Thoracic aorta (tissue), 2 donors: ENCODE measurements at places on chromosomes 13 and 19. TPM values are rescaled to one million over a fixed set of nuclear protein-coding genes. Genes with fewer than 3 reads are reported as not detected.

SLC39A3 gene
- total RNA-seq, result 37.6 TPM

CEACAM8 gene
- not detected for total RNA-seq

- H3K36me3 ChIP-seq, result no peaks in the 10 kb centered on the region
- H3K27ac ChIP-seq, result no peak overlapping the region
- H3K4me1 ChIP-seq, result no peaks in the 10 kb centered on the region
- H3K27me3 ChIP-seq, result no peaks in the 10 kb centered on the region
Measured at GRCh38 chr13:98742961-98743360, 9.5 kb downstream of the SLC15A1 start.

- H3K27me3 ChIP-seq, result no peaks in the 10 kb centered on the region
- no peak for DNase-seq
- no peak overlapping the region for H3K4me3 ChIP-seq
- H3K27ac ChIP-seq, result no peak overlapping the region
- H3K36me3 ChIP-seq, result no peaks in the 10 kb centered on the region
- H3K4me1 ChIP-seq, result no peaks in the 10 kb centered on the region
Measured at GRCh38 chr13:109348519-109349258, 437.7 kb downstream of the IRS2 start.

DNA sequence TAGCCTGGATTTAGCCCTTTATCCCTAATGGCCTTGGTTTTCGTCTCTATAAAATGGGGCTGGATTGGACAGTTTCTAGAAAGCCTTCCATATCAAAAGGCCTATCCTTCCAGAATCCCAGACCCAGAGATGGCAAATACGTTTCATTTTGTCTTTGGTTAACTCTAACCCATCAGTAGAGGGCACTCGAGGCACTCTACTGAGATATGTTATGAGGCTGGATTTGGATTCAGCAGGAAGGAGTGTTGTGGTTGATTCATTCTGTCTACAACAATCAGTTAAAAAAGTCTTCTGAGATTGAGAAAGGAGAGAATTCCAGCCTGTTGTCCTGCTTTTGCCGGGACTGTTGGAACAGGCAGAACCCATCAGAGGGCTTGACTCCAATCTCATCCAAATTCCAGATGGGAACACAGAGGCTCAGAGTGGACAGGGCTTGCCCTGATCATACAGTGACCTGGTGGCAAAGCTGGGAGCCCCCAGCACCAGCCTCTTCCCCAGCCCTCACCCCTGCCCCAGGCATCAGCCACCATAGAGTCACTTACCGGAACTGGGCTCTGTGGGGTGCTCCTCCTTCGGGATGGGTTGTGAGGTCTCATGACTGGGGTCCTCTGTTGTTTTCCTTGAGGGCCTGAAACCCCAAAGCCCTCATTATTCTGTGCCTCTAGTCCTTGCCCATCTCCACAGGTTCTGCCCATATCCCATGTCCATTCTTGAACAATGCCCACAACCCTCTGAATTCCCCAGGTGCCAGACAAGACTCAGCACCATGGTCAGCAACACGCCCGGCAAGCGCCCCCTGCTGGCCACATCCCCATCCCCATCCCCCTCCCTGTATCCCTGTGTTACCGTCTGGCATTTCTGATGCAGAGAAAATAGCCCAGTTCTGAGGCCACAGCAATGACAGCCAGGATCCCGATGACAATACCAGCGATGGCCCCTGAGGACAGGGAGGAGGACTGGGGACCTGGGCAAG is 12.3 kb upstream of the ZNF180 start:
- H3K4me1 ChIP-seq, result no peaks in the 10 kb centered on the region
- no peak for DNase-seq
- no peak overlapping the region for H3K4me3 ChIP-seq
- no peaks in the 10 kb centered on the region for H3K36me3 ChIP-seq
- no peak overlapping the region for H3K27ac ChIP-seq

ZNF772 gene
- 2.7 TPM for total RNA-seq

DNA sequence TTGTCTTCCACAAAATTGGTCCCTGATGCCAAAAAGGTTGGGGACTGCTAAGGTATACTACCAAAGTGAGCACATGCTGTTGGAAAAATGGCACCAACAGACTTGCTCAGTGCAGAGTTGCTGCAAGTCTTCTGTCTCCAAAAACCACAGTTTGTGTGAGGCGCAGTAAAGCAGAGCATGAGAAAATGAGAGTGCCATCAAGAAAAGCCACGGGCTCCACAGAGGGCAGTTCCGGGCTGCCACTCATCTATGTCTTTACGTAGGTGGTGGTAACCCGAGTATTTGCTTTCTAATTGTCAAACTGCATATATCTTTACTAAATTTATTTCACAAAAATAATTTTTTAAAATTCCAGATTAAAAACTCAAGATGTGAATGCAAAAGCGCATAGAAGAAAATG is 123.8 kb downstream of the RNF17 start:
- peaks cover 10% of the 10 kb centered on the region for H3K36me3 ChIP-seq
- H3K27ac ChIP-seq, result no peak overlapping the region
- H3K4me3 ChIP-seq, result no peak overlapping the region
- H3K4me1 ChIP-seq, result no peaks in the 10 kb centered on the region
- DNase-seq, result no peak

GRCh38 chr19:18776288-18776594 is 14.9 kb downstream of the COMP start:
- H3K36me3 ChIP-seq, result no peaks in the 10 kb centered on the region
- no peak for DNase-seq
- H3K4me3 ChIP-seq, result no peak overlapping the region
- no peaks in the 10 kb centered on the region for H3K4me1 ChIP-seq
- no peaks in the 10 kb centered on the region for H3K27me3 ChIP-seq
- no peak overlapping the region for H3K27ac ChIP-seq

ZNF723 gene
- total RNA-seq, result not detected

- no peak for DNase-seq
- H3K27me3 ChIP-seq, result peaks cover under 1% of the 10 kb centered on the region
- no peak overlapping the region for H3K27ac ChIP-seq
- H3K4me3 ChIP-seq, result no peak overlapping the region
Measured at GRCh38 chr19:583968-584239, 5.8 kb upstream of the HCN2 start.

KIR2DL3 gene
- total RNA-seq, result not detected

DNA sequence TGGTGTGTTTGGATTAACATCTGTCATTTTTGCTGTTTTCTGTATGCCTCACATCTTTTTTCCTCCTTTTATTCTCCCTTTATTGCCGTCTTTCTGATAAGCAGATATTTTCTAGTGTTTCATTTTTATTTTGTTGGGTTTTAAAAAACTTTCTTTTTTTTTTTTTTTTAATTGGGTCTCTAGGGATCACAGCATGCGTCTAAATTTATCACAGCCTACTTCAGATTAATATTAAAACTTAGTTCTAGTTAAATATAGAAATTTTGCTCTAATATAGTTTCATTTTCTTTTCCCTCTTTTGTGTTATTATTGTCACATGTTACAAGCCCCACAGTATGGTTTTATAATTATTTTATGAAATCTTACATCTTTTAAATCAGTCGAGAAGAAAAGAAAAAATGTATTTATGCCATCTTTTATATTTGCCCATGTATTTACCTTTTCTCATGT is 52.7 kb downstream of the SIPA1L3 start:
- no peak for DNase-seq
- H3K4me3 ChIP-seq, result no peak overlapping the region
- peaks cover 22% of the 10 kb centered on the region for H3K4me1 ChIP-seq
- no peaks in the 10 kb centered on the region for H3K36me3 ChIP-seq
- no peak overlapping the region for H3K27ac ChIP-seq
- no peaks in the 10 kb centered on the region for H3K27me3 ChIP-seq

DNA sequence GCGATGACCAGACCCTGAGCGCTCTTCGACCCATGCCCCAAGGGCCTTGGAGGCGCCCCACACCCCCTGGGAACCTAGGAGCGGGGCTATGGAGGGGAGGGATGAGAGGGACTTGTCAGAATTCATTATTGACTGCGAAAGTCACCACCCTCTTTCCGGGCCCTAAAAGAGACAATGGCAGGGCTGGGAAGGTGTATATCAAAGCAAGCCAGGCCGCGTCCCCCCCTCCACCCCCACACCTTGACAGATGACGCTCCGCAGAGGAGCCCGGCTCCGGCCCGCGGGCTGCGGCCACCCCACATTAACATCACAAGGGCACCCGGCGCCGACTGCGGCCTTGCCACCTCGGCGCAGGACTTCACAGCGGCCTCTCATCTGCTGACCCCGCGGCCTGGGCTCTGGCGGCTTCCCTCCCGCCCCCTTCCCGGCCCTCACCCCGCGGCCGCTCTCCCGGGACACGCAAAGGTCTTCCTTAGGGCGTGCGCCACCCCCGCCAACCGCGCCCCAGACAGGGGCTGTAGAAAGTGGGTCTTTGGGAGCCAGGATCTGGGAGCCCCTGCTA is 2.4 kb downstream of the CDX2 start:
- peaks cover 4% of the 10 kb centered on the region for H3K4me1 ChIP-seq
- H3K4me3 ChIP-seq, result no peak overlapping the region
- no peaks in the 10 kb centered on the region for H3K36me3 ChIP-seq
- H3K27me3 ChIP-seq, result peaks cover 7% of the 10 kb centered on the region
- no peak for DNase-seq
- H3K27ac ChIP-seq, result no peak overlapping the region

DNA sequence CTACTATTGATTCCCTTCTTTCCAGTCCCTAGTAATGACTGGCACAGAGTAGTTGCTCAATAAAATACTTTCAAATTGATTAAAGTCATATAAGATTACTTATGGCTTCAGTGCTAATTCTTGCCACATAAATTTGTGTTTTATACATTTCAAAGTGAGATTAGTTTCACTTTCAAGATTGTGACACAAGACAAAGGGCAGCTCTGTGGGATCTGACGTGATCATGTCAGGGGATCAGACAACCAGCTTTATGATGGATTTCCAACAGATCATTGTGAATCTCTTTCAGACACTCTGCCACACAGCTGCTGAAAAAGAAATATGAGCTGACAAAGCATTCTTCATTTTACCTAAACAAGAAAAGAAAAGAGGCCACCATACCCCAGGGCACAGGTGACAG is 73.4 kb upstream of the POMP start:
- no peaks in the 10 kb centered on the region for H3K36me3 ChIP-seq
- no peak for DNase-seq
- no peaks in the 10 kb centered on the region for H3K4me1 ChIP-seq

DNA sequence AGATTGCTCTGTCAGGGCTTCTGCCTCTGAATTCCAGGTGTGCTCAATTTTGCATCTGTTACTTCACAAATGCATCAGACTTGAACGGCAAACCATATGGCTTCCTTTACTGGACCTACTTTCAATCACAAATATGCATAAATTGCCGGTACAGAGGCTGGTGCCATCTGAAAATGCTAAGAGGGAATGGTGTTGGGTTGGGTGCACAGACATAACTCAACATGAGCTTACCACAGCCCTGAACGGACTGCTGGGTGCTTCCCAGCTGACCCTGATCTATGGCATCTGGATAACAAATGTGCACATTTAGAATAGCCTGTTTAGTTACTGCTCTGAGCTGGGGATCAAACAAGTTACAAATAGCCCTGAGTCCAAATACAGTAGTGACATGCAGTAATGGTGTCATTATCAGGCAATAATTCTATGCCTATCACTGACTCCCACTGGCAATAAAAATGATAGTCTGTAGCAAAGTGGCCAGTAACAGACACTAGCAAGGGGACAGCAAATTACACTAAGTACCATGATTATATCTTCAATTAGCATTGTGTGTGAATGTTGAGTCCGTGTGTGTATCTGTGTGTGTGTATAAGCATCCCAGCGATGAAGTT is 927.3 kb downstream of the DIAPH3 start:
- H3K27me3 ChIP-seq, result no peaks in the 10 kb centered on the region
- DNase-seq, result no peak
- no peaks in the 10 kb centered on the region for H3K36me3 ChIP-seq
- no peak overlapping the region for H3K4me3 ChIP-seq
- no peak overlapping the region for H3K27ac ChIP-seq

DNA sequence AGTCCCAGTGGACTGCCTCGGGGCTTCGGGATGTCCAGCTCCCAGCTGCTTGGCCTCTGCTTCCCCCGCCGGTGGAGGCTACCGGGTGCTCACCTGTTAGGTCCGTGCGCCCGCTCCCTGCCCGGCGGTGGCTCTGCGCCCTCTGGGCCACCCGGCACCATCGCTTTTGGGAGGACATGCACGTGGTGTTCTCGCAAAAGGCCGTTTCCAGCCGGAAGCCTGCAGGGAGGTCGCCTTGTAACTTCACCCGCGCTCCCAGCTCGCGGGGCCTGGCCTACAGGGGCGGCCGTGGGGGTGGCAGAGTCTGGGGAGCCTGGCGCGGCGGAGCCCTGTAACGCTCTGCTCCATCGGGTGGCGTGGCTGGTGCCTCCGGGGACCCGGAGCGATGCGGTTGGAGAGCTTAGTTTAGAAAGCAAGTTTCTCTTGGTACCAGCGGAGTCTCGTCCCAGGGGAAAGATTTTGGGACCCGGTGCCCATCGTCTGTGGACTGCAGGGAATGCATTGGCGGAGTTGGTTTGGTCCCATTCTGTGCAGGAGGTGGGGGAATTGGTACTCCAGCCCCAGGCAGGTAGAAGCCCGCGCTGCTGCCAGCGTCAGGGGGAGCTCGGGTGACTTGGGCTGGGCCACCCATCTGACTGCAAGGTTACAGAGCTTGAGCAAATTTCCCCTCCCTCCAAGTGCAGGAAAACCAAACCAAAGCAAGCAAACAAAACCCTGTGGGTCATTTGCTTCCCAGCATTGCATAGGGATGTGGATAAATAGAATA is 673 bp downstream of the SPATA13 start:
- peak overlapping the region; percentile 92 for H3K4me3 ChIP-seq
- H3K4me1 ChIP-seq, result peaks cover 10% of the 10 kb centered on the region
- no peaks in the 10 kb centered on the region for H3K27me3 ChIP-seq
- DNase-seq, result no peak
- no peaks in the 10 kb centered on the region for H3K36me3 ChIP-seq

PARP4 gene
- 28.3 TPM for total RNA-seq

ZNF557 gene
- total RNA-seq, result 12.1 TPM

DNA sequence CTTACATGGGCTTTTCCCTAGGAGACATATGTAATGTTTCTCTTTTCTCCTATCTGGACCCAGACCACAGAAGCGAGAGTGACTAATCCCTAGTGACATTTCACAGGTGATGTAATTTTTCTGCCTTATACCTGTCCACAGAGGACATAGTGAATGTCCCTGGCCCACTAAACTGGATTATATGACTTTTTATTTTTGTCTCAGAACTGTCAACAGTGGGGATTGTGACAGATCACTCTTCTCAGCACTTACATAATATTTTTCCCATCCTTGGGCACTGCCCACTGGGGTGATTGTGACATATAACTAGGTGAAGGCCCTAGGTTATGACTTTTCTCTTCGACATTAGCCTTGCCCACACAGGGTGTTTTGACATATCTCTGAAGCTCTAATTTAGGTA is 7.9 kb upstream of the ZNF726 start:
- H3K4me1 ChIP-seq, result no peaks in the 10 kb centered on the region
- no peak overlapping the region for H3K27ac ChIP-seq
- DNase-seq, result no peak
- H3K4me3 ChIP-seq, result no peak overlapping the region
